Uterus (tissue), 4 donors: ENCODE measurements at places on chromosomes 12 and 14.

DNA sequence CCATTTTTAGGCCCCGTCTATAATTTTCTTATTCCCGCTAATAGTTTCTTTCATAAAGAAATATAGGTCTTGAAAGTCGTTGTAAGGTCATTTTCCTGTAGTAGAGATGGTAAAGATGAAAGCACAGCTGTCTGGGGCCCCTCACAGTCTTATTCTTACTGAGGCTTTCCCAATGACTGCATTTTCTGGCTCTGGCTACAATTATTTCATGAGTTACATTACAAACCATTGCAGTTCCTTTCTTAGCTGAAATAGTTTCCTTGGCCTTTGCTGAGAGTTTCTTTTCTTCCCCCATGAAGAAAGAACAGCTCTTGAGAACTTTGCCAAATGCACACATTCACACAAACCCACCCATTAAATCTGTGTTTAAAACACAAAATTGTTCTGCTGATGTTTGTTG, 113.0 kb downstream of the DYRK2 start:
- DNase-seq = no peak

- DNase-seq = no peak
Measured at GRCh38 chr14:97361958-97362357, 564.8 kb downstream of the VRK1 start.

DNA sequence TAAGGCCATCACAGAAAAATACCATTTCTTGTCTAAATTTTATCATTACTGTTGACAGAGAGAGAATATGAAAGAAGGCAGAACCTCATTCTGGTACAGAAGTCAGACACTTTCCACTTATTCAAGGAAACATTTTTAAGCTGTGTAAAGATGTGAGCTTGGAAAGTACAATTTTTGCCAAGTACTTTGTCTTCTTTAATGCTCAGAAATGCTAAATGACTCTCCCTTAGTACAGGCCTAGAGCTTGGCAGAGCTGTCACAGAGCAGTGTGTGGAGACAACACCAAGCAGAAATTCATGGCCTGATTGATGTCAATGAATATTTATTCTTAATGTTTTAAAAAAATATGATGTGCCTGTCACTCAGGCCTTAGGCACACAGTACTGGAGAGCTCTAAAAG, 20.7 kb downstream of the NT5DC3 start:
- DNase-seq = no peak

GRCh38 chr12:123119808-123120207, 31.1 kb downstream of the PITPNM2 start:
- no peak for DNase-seq

- DNase-seq = no peak
Measured at GRCh38 chr14:30020271-30020670, 92.6 kb upstream of the PRKD1 start.

- no peak for DNase-seq
Measured at GRCh38 chr14:104316723-104317491, 178.5 kb downstream of the KIF26A start.

DNA sequence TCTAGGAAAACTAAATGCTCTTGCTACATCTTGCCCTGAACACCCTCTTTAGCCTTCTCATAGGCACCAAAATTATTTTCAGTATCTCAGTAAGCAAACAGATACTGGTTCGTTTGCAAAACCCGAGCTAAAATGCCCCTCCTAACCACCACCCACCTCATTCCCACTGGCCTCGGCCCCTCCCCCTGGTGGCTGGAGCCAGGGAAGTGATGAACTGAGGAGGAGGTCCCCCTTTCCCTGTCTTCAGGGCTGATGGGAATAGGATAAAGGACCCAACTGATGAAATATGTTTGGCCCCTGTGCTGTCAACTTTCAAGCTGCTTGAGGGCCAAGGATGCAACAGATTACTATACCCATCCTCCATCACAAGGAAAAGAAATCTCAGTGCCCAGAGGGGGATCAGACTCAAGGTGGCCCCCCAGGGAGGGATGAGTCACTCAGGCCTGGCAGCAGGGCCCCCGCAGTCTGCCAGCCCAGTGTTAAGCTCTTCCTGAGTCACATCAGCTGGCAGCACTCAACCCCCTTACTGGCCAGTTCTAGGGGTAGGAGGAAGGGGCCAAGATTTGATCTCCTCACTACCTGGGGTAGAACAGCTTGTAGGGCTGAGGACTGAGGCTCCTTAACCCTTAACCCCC, 1.7 kb downstream of the ANKRD52 start:
- no peak for DNase-seq

- peak; percentile 84 for DNase-seq
Measured at GRCh38 chr14:52791223-52792096, at the start of gene GNPNAT1. GNPNAT1 (minus strand) TSS chr14:52791607; CDS start chr14:52784650, 6,957 bp downstream.

GRCh38 chr12:78732481-78732880, 132.1 kb upstream of the SYT1 start:
- DNase-seq = no peak

DNA sequence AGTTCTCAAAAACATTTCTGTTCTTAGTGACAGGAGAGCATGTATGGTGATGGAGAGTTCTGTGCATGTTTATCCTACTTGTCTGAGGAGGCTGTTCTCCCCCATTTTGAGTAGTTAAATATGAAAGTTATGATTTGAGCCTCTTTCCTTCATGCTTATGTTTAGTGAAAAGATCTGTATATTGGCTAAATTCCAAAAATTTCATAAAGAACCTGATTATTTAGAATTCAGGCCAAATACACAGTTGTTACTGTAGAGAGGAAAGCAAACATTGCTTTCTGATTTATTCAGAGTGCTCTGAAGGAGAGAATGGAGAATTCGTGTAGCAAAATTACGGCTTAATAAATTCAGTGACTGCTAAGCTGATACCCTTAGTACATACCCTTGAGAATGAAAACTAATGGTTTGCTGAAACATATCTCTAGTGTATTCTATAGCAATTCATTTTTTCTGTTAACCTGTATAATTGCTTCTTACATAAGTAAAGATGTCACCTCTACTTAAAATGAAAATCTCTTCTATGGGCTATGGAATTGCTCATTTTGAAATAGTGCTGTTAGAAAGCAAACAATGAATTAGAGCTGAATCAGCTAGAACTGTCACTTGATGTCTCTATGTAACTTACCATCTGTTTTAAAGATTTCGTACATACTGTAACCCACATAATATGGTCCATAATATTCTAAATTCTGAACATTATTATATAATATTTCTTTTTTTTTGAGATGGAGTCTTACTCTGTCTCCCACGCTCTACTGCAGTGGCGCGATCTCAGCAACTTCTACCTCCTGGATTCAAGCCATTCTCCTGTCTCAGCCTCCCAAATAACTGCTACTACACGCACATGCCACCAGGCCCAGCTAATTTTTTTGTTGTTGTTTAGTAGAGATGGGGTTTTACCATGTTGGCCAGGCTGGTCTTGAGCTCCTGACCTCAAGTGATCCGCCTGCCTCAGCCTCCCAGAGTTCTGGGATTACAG, 417.0 kb upstream of the RGS6 start:
- no peak for DNase-seq

GRCh38 chr12:118109088-118109487, 5.3 kb upstream of the VSIG10 start:
- DNase-seq = no peak

DNA sequence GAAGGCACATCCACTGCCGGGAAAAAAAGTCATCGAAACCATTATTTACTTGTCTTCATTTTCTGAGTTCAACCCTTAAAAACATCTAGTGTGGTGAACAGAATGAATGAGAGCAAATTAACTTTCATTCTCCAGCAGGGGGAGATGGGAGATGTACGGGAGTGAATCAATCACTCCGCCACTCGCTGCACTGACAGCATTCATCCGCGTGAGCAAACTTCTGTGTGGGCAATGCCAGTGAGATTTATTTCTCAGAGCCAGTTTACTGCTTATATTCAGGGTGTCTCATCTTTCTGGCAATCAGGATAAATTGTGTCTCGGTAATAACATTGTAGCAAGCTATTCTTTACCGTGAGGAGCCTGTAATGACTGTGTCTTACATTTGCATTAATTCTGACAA, 463.6 kb upstream of the MIS18BP1 start:
- no peak for DNase-seq

DNA sequence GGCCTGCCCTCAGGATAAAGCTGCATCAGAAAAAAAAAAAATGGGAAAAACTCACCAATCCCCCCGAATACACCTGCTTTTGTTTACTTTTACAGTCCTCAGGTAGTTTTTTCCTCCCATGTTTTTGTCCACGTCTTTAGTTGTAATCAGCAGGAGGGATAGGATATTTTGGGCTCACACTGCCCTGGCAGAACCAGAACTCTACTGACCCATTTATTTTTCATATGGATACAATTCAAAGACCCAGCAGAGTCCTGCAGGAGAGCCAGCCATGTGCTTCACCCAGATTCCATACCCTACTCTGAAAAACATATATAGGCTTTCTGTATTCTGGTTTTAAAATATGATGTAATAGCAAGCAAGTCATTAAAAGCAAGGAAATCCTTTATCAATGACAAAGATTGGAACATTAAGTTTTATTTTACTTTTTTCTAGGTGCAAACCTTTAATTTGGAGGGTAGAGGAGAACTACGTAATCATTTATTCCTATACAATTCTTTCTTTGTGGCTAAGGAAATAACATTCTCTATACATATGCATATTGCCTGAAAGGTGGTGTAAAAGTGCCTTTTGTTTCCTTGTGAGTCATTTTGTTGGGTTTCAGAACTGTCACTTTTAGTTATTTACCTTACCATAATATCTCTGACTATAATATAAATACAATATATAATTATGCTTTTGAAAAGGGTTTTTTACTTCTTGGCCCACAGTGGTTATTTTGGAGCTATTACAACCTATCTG, 19.1 kb downstream of the DACT1 start:
- no peak for DNase-seq

GRCh38 chr12:130452546-130452945, 114.9 kb downstream of the PIWIL1 start:
- no peak for DNase-seq

GRCh38 chr14:24866067-24866639, 183.8 kb downstream of the STXBP6 start:
- no peak for DNase-seq

- no peak for DNase-seq
Measured at GRCh38 chr14:30569903-30570226, 10.9 kb downstream of the G2E3 start.

DNA sequence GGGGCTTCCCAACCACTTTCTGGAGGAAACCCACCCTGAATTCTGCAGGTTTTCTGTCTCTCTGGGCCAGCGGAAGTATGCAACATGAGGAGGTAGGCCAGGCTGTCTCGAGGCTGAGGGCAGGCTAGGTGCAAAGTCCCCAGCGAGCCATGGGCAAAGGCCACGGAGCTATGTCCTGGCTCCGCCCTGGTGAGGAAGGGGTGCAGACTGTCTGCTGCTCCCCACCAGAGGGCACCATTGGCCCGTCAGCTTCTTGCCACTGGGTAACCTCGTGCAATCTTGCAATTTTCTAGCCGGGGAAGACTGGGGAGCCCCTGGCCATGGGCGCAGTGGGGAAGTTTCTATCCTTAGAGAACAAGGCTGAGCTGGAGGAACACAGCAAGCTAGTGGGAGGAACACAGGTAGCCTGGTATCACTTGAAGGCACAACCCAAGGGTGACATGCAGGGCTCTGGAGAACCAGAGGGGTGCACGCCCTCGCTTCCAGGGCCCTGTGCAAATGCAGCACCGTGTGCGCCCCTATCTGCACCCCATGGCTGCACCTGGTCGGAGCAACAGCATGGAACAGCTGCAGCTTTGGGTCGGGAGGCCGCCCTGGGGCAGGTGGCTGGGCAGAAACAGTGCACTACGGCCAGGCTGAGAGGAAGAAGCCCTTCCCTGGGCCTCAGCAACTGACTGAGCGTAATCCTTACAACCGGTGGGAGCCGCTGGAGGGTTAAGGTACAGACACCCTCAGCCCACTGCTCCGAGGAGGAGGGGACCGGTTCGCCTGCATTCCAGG, 27.6 kb upstream of the RPLP0 start:
- peak; percentile 88 for DNase-seq

DNA sequence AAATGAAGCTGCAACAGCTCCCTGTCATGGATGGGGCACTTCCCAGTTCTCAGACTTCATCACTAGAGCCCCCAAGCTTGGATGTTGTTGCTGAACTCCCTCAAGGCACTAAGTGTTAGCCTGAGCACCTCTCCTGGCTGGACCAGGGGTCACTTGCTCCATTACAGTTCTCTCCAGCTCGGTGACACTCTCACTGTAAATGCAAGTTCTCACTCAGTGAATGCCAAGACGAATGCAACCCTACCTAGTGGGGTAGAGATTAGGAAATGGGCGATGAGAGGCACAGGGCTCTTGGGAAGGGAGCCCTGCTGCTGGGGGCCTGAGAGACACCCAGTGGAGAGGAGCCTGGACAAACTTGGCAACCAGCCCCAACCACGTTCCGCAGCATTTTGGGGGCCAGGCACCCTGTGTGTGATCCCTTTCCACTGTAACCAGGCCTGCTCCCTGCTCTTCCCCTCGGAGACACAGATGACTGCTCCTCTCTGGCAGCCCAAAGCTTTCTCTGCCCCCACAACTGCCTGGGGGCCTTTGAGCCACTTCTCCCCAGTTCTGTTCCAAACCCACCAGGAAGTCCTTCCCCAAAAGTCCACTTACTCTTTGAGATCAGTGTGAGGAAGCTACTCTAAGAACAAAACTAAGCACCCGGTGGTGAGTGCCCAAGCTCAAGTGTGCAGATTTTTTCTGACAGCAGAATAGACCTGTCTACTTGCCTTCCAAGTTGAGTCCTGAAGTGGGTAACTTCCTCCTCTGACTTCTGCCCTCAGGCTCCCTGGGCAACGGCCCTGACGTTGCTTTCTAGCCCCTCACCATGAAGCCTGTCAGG, 8.0 kb upstream of the SELPLG start:
- DNase-seq = no peak

GRCh38 chr12:81141217-81141616, 63.3 kb downstream of the ACSS3 start:
- DNase-seq = no peak

- DNase-seq = no peak
Measured at GRCh38 chr14:78196323-78196722, 26.1 kb downstream of the NRXN3 start.
